Ecto neural progenitor cell (in vitro differentiated cells): ENCODE measurements at places on chromosomes 11 and 22.

DNA sequence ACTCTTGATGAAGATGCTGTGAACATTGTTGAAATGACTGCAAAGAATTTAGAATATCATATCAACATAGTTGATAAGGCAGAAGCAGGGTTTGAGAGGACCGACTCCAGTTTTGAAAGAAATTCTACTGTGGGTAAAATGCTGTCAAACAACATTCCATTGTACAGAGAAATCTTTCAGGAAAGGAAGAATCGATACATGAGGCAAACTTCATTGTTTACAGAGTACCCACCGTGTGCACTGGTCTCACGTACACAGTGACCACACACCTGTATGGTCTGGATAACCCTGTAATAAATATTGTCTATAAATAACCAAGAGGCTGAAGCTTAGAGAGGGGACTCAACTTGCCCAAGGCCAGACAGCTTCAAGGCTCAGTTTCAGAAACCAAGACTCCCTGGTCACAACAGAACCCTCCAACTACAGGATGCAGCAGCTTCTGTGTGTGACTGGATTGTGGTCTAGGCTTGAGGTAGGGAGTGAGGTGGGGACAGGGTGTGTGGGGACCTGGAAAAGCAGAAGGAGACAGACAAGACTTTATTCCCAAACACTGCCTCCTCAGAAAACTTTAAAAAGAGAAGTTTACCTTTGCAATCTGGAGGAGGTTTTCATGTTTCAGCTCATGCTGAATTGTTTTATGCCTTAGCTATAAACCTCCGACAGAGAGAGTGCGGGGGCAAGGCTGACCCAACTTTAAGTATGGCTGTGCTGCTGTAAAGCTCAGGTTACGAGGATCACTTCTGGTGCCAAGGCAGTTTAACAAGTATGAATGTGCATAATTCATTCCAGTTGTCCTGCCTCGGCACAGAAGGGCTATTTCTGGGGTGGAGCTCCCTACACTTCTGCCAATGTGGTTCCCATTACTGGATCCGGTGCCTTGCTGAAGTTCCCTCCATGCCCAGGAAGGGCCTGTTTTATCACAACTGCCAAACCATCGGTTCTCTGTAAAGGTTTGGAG, 372.6 kb upstream of the NARS2 start:
- DNase-seq = no peak

DNA sequence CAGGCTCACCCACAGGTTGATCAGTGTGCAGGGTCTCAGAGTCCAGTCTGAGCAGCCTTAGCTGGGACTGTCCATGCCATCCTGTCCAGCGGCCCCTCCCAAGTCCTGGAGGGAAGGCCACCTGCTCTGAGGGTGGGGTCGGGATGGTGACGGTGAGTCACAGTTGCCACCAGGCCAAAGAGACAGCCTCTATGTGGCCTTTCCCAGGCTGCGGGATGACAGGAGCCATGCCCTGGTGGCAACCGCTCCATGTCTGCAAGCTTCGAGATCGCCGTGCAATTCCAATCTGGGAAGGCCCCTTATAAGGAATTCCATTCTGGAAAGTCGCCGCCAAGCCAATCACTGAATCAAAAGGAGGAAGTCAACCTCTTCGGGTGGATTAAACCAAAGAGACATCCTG, 47.5 kb downstream of the RTL6 start:
- DNase-seq = no peak

DNA sequence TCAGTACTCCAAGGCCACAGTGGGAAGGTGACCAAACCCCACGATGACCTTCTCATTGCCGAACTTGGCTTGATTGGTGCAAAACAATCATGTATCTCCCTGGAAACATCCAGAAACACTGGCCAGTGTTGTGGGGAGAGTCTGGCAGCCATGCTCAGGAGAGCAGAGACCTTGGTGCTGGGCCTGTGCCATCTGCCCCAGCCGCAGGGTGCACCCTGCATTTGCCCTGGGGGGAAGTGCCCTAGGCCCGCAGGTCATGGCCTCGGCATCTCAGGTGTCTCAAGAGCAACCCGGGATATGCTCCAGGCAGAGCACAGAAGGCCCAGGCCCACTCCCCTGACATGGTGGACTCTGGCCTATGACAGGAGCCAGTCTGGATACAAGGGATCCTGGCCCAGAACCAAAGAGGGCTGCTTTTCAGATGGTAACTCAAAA, 23.7 kb downstream of the ARVCF start:
- no peak for DNase-seq

DNA sequence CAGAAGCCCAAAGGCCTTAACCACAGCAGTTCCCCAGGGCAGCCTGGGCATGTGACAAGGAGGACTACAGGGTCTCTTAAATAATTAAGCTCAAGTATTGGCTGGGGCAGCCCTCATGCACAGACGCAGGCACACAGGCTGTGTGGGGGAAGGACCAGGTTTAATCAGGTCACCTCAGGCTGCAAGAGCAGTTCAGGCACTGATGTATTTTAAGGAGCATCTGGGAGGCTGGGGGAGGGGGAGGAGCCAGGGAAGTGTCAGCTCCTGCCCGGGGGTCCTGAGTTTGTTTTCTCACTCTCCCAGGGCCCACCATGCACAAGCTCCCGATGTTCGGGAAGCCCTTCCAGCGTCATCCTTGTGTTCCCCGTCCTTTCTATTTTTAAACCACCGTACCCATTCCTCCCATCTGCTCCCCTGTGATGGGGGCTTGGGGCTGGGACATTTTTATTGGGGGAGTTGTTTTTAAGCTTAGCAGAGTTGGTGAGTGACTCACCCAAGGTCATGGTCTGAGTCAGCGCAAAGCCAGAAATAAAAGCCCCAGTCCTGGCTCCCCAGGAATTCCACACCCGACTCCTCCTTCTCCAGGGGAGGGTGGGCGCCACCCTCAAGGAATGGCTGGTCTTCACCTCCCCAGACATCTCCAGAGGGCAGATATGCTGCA, 2.4 kb downstream of the CSDC2 start:
- no peak for DNase-seq

DNA sequence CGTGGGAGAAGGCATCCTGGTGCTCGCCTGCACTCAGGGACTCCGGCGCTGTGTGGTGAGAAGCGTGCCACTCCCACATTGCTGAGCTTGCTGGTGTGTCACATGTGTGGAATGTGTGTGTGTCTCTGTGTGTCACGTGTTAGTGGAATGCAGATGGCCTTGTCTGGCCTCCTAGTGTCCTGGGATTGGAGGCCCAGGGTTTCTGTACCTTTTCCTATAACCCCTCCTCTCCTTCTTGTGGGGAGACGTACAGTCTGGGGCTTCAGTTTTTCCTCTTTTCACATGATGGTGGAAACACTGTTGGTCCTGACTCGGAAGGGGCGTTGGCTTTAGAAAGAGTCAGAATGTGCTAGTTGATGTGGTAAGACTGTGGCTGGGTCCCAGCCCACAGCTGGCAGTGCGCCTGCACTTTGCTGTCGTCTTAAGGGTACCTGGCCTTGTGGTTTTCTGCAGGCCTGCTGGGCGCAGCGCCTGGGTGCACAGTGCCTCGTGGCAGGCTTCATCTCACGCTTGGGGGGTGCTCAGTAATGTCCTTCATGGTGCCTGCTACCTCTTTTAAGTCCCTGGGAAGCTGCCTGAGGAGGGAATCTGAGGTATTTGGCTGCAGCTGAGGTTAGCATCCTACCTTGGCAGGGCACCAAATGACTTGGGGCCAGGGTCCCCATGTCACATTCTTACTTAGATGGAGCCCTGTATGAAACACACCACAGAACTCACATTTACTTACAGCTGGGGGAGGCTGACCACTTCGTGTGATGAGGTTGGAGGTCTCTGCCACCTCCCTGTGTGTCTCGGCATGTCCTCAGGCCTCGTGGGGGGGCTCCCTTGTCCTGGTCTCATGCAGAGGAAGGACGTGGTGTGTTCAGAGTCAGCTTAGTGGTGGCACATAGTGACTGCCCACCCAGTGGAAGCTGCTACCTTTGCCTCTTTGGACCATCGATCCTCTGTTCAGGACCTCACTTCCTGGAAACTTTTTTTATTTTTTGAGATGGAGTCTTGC, 61.9 kb downstream of the MED15 start:
- DNase-seq = no peak

- DNase-seq = no peak
These were observed 57.5 kb downstream of the ABTB2 start for GRCh38 chr11:34300026-34300925.
